ENCODE measurements at places on chromosomes 4 and X. TPM values are rescaled to one million over a fixed set of nuclear protein-coding genes. Genes with fewer than 3 reads are reported as not detected.
A peak's percentile ranks its signal among the peaks of the same experiment; 100 is the strongest.

- no peak for DNase-seq
Measured at GRCh38 chr4:159018062-159018629, 84.7 kb upstream of the RAPGEF2 start.

Gene GPR143
- total RNA-seq = not detected

Gene PAGE1
- not detected for total RNA-seq

- no peak for DNase-seq
Measured at GRCh38 chr4:1109333-1109732, 4.0 kb downstream of the RNF212 start.

Gene USP17L12
- total RNA-seq = not detected

- DNase-seq = no peak
Measured at GRCh38 chr4:148120216-148120615, 322.0 kb downstream of the NR3C2 start.

Gene HTR2C
- total RNA-seq = not detected

Gene SPOCK3
- not detected for total RNA-seq

Gene ZNF185
- 3.2 TPM for total RNA-seq

DNA sequence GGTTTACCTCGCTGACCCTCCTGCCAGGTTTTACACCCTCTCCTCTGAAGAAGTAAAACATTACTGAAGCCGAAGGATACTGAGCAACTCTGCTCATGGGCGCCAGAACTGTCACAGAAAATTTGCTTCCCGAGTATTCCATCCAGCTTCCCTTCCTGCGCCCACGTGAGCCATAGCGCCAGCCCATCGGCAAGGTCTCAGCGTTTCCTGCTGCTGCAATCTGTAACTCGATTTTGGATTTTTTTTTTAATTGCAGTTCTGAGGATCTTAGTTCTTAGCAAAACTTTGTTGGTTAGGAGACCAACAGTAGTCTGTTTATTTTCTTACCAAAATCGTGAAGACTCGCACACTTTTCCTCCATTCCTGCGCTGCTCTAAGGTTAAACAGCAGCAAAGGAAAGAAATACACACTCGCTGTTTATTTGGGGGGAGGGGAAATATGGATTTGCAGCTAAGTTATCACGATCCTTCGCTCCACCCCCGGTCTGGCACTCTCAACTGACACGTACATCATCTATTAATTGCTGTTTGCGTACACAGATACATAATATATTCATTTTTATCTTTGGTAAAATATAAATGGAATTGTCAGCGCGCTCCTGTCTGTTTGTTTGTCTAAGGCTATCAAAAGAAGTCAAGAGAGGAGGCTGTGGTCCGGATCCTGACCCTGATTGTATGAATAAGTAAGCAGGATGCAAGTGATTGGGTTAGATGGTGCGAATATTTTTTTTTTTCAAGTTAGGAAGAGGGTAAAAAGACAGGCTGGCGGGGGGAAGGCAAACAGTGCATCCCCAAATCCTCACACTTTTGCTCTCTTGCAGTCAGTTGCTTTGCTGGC, at the start of gene TLL1:
TLL1 (plus strand) TSS at position 777 of the 837 bp plus-strand sequence. CDS start 668 bp downstream, outside the sequence.
- no peak for DNase-seq

- no peak for DNase-seq
Measured at GRCh38 chrX:114976292-114976691, 41.1 kb downstream of the IL13RA2 start.

- DNase-seq = no peak
Measured at GRCh38 chrX:69299285-69299684, 134.0 kb upstream of the PJA1 start.

Gene ADRA2C
- 1.5 TPM for total RNA-seq

DNA sequence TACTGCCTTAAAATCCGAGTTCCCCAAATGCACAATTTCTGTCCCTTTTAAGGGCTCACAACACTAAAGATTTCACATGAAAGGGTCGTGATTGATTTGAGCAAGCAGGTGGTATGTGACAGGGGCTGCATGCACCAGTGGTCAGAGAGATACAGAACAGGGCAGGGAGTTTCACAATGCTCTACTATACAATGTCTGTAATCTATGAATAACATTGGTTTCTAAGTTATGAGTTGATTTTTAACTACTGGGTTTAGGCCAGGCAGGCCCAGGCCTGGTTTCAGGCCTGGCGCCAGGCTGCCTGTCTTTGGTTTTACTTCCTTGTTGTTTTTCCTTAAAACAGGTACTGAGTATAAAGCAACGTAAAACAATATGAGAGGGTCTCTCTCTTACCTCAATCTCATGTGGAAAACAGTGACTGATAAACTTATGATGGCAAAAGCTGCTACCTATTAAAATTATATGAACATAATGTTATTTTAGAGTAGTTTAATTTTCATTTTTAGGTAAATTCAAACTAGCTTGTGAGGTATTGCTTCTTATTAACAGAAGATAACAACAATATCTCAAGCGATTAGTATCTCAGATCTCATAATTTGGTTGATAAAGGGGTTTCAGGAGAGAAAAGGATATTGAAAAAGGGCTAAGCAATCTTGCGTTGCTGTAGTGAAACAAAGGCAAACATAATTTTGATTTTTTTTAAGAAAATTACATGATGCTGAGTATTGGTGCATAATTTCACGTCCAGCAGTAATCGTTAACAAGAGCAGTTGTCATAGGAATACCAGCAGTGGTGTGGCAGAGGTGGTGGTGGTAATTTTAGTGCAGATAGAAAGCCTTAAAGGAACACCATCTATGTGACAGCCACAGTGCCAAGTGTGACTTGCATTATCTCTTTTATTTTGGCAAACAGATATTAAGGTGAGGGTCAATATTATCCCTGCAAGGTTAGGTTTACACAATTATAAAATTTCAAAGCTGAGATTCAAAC, 944.4 kb upstream of the GRID2 start:
- peak; percentile 43 for DNase-seq

DNA sequence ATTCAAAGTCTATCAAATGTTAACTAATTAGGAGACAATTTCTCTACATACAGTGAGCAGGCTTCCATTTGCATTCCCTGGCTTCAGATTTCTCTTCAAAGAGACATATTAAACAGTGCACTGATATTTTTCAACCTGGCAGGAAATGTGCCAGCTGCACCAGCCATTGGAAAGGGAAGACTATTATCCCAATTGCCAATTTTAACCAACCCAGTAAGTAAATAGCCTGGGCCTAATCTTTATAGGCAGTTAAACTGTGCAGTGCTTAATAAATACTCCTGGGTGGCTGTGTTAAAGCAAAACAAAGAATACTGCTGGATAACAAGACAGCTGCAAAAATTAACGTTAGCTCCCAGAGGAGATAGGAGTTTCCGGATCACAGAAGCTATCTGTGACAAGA, 111.9 kb upstream of the GALNT7 start:
- DNase-seq = no peak

- peak; percentile 78 for DNase-seq
Measured at GRCh38 chr4:154399259-154399974, 92.2 kb downstream of the DCHS2 start.

DNA sequence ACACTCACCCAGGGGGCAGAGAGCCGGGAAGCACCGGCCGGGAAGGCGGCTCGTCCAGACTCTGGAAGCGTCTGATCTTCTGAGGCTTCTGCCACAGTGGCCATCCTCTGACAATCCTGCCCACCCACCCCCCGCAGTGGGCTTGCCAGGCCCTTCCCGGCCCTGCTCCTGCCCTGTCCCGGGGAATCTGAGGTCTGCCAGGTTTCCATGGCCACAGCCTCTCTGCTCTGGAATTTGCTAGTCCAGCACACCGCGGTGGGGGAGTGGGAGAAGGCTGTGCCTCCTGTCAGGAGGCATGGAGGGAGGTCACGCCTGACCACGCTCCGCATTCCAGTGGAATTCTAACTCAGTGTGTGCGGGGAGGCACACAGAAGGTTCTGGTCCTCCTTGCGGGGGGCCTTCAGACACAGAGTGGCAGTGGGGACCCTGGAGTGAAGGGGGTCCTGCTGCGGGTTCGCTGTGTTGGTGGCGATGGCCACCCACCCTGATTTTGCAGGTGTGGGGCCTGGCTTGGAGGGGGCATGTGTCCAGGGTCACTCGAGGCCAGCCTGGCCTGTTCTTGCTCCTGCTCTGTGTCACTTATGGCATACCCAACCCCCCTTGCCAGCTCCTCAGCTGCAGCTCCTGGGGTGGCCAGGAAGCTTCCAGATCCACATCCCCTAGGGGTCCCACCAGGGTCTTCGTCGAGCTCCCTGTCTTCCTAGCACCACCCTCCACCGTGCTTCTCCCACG, 55.6 kb upstream of the ADRA2C start:
- DNase-seq = peak; percentile 35

DNA sequence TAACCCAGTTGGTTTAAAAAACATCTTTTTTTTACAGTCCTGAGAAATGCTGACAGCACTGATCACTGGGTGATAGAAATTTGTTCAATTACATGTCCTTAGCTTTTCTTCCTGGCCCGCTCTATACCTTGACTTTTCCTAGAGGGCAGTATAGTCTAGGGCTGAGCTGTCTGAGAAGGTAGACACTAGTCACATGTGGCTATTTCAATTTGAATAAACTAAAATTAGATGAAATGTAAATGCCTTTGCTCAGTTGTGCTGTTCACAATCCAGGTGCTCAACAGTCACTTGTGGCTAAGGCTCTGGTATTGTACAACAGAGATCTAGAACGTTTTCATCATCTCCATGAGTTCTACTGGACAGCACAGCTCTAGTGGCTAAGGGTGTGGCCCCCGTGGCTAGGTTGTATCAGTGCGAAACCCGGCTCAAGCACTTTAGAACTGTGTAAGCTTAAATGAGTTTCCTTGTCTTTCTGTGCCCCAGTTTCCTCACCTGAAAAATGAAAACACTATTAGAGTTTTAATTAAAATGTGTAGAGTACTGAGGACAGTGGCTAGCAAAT, 111.6 kb upstream of the WDR17 start:
- DNase-seq = no peak

DNA sequence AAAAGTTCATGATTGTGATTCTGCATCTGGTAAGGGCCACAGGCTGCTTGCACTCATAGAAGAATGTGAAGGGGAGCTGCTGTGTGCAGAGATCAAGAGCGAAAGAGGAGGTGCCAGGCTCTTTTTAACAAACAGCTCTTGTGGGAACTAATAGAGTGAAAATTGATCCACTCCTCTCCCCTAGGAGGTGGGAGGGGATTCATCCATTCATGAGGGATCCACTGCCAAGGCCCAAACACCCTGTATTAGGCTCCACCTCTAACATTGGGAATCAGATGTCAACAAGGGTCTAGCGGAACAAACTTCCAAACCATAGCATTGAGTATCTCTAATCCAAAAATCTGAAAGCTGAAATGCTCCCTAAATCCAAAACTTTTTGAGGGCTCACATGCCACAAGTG, 16.4 kb upstream of the PPID start:
- no peak for DNase-seq

GRCh38 chrX:8364369-8365141, 100.1 kb upstream of the VCX3B start:
- DNase-seq = peak; percentile 37

GRCh38 chr4:75672461-75673026, 667 bp downstream of the G3BP2 start:
- DNase-seq = peak; percentile 89

GRCh38 chr4:66123831-66124413, 453.6 kb upstream of the EPHA5 start:
- DNase-seq = no peak

DNA sequence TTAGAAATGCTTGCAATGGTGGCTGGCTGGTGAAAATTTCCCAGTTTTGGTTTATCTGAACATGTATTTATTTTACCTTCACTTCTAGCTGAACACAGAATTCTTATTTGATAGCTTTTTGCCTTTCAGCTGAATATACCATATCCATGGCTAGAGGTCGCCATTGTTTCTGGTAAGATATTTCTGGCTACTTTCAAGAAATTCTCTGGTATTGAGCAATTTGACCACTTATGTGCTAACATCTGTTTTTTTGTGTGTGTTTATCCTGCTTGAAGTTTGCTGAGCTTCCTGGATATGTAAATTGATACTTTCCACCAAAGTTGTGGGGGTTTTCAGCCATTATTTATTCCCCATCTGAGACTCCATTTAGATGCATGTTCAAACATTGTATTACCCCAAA, 75.4 kb downstream of the FBXW7 start:
- DNase-seq = no peak
